ENCODE measurements at places on chromosomes 7 and 10. TPM values are rescaled to one million over a fixed set of nuclear protein-coding genes. Genes with fewer than 3 reads are reported as not detected.

GBX1 gene
- total RNA-seq = 15.6 TPM

MACROH2A2 gene
- 72.3 TPM for total RNA-seq

DNA sequence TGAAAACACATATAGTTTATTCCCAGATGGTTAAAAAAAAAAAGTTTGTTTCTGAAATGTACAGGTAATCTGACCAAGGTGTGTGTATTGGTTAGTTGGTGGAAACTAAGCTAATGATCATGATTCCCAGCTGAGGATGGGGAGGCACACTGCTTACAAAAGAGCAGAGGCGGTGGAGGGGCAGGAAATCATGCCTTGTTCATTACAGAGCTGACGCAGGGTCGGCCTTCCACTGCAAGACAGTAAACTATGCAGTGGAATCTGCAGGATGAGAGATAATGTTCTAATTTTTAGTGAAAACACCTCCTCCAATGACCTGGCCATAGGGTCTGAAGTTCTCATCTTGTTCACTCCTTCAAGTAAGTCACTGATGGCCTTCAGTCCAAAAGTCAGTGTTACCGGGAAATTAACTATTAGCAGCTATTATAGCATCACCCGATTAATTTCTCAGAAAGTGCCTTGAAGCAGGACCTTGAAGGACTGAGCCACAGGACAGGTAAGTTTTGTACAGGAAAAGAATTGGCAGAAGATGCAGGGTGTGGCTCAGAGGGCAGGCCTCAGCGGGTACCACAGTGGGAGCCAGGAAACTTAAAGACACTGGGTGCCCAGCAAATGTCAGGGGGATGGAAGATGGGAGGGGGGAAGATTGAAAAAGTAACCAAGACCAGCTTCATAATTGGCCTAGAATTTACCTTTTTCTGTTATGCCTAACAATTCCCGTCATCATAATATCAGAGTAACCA, 36.0 kb downstream of the MYOF start:
- DNase-seq = no peak

DNA sequence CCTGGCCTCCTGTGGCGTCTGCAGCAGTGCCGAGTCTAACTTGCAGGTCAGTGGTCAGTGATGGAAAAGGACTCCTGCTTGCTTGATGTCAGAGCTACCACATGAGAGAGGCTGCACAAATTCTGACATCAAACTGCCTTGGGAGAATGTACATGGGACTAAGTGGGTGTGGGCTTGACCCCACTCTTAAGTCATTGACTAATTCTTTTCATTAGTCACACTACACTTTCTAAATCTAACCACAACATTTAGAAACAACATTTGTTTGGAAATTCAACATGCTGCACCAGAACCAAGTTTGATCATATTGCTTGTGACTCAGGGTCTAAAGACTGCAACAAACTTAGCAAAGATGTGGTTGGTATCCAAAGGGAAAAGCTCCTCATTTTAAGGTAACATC, 24.4 kb upstream of the CDC14C start:
- DNase-seq = no peak

Data from testis (tissue), 5 donors.